HS-27A (cell line): ENCODE measurements at places on chromosomes 7 and 10.

DNA sequence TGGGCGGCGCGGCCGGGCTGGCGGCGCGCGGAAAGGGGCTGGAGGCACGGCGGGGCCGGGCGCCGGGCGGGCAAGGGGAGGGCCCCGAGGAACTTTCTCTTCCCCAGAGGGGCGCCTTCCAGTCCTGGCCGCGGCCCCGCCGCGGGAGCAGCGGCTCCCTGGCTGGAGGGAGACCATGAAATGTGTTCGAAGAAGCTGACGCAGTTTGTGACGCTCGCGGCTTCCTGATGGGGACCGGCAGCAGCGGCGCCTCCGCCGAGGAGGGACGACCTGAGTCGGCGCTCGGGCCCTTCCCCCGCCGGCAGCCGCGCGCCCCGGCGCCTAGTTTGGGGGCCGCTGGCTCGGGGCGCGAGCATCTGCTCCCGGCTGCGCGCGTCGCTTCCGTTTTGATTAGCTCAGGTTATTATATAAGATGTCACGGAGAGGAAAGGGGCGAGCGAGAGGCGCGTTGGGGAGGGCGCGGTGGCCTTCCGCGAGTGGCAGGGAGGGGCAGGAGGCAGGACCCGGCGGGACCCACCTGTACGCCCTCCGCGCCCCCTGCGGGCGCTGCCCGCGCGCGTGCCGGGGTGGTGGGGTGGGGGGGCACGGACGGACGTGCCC is 57.1 kb upstream of the PCGF5 start:
- no peak for DNase-seq

DNA sequence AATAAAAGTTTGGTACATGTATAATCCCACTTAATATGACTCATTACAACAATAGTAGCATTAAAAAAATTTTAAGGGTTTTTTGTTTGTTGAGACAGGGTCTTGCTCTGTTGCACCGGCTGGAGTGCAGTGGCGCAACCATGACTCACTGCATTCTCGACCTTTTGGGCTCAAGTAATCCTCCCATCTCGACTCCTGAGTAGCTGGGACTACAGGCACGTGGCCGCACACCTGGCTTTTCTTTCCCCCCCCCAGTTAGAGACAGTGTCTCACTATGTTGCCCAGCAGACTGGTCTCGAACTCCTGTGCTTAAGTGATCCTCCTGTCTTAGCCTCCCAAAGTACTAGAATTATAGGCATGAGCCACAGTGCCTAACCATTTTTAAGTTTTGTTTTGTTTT is 40.7 kb downstream of the KMT2C start:
- no peak for DNase-seq

GRCh38 chr7:36021917-36022550 is 131.0 kb upstream of the EEPD1 start:
- no peak for DNase-seq

DNA sequence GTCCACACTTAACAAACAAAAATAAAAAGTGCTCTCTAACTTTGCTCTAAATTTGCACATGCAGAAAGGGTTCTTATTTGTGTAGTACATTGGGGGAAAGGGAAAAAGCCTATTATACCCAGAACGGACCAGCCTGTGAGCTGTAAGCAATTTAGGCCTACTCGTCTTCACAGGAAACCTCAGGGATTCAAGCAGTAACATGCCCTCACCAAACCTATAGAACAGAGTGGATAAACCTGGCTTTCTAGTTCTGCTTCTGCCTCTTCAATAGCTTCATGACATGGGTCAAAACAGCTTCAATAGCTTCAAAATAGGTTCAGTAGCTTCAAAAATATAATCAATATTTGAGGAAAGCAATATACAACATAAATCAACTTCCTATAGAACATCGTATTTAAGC is 163.7 kb downstream of the ARL4A start:
- DNase-seq, result no peak

DNA sequence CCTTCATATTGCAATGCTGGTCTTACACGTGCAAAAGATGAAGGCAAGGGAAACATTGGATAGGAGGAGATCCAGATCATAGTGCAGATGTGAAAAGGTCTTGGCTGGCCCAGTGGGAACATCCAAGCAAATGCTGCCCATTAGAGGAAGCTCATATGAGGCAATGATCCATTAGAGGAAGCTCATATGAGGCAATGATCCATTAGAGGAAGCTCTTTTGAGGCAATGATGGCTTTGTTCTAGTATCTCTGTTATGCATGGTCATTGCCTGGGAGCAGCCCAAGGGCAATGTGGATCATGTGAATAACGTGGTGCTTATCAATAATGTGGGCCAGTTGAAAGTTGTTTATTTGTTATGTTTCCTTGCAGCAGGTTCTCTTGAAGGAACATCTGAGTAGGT is 37.8 kb downstream of the STEAP4 start:
- no peak for DNase-seq

DNA sequence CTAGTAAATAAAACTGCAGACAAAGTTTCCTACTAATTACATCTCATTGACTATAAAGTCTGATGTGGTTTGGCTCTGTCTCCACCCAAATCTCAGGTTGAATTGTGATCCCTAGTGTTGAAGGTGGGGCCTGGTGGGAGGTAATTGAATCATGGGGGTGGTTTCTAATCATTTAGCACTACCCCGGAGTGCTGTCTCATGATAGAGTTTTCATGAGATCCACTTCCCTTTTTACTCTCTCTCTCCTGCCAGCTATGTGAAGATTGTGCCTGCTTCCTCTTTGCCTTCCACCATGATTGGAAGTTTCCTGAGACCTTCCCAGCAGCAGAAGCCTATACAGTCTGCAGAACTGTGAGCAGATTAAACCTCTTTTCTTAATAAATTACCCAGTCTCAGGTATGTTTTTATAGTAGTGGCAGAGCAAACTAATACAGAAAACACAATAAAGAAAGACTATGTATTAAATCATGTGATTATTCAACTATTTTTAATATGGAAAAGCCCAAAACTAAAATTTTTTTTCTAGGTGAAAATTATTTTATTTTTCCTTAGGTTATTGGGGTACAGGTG is 232.1 kb downstream of the FZD1 start:
- no peak for DNase-seq

GRCh38 chr7:128790315-128791041 is 1.3 kb upstream of the CCDC136 start:
- DNase-seq, result no peak

DNA sequence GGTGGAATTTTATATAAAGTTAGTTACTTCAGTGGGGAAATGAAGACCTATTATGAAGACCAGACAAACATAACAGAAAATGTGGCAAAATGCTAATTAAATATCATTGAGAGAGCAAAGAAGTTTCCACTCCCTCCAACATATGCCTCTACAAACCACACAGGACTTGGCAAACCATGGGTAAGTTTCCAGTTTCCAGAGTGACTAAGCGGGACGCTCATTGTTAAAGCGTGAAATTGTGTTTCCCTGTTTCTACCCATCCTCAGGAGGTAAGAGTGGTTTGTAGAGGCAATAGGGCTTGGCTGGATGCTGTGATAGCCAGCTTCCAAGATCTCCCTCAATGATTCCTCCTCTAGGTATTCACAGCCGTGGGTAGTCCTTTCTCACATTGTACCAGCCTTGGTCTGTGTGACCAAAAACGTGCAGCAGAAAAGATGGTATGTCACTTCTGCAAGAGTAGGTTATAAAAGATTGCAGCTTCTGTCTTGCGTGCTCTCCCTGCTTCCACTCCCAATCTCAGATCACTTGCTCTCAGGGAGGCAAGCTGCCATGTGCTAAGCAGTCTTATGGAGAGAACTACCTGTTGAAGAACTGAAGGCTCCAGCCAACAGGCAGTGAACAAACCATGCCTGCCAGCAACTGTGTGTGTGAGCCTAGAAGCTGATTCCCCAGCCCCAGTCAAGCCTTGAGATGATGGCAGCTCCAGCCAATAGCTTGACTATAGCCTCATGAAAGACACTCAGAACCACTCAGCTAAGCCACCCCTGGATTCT is 35.7 kb downstream of the CBX3 start:
- no peak for DNase-seq

DNA sequence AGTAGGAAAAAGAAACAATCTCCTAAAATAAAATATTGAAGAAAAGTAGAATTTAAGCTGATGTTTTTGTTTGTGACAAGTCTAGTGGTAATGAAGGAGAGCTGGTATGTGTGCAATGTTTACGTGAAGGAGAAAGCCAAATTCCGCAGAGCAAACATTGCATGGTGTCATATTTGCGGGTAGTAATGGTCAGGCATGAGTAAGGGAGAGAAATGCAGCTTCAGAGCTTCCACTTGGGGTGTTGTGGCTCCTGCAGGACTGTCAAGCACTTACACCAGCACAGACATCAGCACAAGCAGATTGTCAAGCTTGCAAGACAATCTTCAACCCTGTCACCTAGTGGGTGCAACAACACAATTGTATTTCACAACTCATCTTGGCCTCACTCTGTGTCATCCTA is 136.5 kb upstream of the ETV1 start:
- no peak for DNase-seq

DNA sequence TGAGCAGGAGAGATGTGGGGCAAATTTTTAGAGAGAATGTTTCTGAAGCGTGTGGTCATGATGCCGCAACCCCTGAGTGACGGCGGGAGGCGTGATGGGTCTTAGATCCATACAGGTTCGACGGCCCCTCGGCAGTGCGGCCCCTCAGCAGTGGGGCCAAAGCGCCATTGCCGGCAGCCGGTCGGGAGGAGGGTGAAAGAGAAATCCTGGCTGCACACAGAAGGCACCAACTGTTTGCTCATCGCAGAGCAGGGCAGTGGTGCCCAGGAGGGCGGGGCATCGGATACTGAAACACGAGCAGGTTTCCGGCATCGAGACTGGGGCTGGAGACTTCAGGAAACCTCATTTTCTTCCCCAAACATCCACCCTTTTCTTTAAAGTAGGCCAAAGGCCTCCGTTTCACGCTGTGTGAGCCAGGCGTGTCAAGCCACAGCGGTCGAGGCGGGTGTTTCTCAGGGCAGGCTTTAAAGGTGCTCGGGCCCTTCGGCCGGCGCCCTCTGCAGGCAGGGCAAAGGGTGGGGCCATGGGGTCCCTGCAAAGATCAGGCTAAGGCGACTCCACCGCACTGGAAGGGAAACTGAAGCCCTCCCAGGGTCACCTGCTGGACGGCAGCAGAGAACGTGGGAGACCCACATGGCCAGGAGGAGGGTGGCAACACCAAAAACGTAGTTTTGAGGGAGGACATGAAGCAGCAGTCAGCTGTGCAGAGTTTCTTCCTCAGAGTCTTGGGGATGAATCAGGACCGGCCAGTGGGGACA is 42.0 kb upstream of the PPP2R2D start:
- no peak for DNase-seq

GRCh38 chr7:91082038-91082437 is 182.2 kb upstream of the FZD1 start:
- DNase-seq, result no peak

DNA sequence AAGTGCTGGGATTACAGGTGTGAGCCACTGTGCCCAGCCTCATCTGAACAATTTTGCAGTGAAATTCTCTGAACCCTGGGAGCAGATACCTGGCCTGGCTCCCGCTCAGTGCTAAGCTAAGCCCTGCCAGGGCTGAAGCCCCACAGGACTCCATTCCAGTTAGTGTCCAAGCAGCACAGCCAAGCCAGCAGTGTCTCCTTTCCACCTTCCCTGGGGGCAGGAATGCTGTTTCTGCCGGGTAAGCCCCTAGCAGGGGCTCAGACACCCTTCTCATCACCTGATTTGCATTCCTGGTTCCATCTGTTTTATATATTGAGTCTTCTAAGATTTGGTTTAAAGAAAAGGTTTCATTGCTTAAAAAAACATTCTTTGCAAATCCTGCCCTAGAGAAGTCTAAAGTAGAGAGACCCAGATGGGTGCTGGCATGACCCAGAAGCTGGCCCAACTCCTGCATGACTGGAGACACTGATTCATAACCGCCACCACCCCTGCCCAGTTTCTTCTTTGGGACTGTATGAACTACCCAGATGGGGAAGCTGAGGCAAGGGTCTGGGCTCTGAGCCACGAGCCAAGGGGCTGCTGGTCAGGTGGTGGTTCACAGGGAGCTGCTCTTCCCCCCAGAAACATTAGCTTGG is 14.0 kb downstream of the SLC13A4 start:
- no peak for DNase-seq

- DNase-seq, result no peak
These were observed 697 bp downstream of the ARPC1A start for GRCh38 chr7:99326408-99326782.

- no peak for DNase-seq
These were observed 87.5 kb downstream of the PARD3 start for GRCh38 chr10:34727595-34728033.

DNA sequence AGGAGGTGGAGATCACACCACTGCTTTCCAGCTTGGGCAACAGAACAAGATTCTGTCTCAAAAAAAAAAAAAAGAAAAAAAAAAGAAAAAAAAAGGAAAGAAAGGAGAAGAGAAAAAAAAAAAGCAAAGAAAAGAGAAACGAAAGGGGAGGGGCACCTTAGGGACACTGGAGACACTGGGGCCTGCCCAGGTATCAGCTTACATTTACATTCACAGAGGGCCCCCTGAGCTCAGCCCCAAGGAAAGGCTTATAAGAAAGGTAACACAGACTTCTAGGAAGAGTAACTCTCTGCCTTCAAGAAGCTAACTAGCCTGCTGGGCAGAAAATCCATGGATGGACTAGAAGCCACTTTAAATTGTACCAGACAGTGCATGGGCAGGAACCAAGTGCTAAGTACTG is 108.8 kb downstream of the NPY start:
- no peak for DNase-seq

- DNase-seq, result no peak
These were observed 77.0 kb downstream of the MAGI2 start for GRCh38 chr7:79376299-79377025.

DNA sequence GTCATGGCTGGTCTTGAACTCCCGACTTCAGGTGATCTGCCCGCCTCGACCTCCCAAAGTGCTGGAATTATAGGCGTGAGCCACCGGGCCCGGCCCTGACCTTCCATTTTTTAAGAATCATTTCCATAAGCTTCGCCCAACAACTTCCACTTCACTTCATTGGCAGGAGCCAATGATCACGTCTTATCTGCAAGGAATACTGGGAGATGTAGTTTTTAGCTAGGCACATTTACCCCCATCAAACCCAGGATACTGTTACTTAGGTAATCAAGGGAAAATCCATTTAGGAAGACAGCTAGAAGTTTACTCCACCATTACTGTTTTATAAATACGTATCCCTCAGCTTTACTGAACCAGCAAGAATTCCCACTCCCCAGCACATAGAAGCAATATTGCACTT is 3.4 kb upstream of the CDK13 start:
- DNase-seq, result no peak

- no peak for DNase-seq
These were observed 7.5 kb upstream of the EBF3 start for GRCh38 chr10:129971381-129972144.

DNA sequence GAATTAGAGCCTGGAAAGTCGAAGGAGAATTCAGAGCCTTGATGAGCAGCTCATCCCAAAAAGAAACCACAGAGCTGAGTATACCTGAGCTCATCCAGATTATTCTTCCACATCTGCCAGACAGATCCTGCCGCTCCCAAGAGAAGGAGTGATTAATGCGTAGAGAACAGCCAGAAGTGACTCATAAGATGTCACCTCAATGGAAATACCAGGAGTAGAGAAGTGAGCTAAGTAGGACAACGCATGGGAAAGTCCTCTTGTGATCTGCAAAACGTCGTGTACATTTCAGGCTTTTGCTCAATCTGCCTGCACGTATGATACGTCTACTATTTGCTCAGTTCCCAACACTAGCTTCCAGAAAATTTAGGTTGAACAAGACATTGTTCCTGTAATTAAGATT is 230.5 kb upstream of the AUTS2 start:
- DNase-seq, result no peak
